ENCODE measurements at places on chromosomes 1 and 21.
A peak's percentile ranks its signal among the peaks of the same experiment; 100 is the strongest.

- ATAC-seq, result no peak
Observed at GRCh38 chr1:6464514-6464836, 1.5 kb downstream of the TNFRSF25 start.

- ATAC-seq, result peak; percentile 61
Observed at GRCh38 chr1:175174309-175175102, 18.1 kb downstream of the KIAA0040 start.

GRCh38 chr1:59903141-59903754 is 23.3 kb downstream of the CYP2J2 start:
- ATAC-seq, result no peak

GRCh38 chr1:201721082-201722049 is 107.6 kb upstream of the IPO9 start:
- no peak for ATAC-seq

DNA sequence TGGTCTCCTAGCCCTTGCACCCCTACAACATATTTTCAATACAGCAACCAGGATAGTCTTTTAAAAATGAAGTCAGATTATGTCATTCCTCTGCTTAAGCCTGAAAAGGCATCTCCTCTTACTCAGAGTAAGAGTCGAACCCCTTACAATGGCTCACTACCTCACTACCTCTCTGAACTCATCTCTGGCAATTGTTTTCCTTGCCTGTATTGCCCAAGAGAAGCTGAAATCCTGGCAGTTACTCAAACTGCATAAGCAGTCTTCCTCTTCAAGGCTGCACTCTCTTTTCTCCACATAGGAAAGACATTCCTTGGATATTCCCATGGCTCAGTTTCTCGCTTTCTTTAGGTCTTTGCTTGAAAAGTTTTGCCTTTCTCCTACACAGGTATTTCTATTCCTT is 22.7 kb downstream of the CLDN8 start:
- ATAC-seq, result no peak

GRCh38 chr1:228810878-228811711 is 75.8 kb downstream of the RHOU start:
- no peak for ATAC-seq

- no peak for ATAC-seq
Observed at GRCh38 chr1:201602413-201603265, 63.7 kb downstream of the NAV1 start.

DNA sequence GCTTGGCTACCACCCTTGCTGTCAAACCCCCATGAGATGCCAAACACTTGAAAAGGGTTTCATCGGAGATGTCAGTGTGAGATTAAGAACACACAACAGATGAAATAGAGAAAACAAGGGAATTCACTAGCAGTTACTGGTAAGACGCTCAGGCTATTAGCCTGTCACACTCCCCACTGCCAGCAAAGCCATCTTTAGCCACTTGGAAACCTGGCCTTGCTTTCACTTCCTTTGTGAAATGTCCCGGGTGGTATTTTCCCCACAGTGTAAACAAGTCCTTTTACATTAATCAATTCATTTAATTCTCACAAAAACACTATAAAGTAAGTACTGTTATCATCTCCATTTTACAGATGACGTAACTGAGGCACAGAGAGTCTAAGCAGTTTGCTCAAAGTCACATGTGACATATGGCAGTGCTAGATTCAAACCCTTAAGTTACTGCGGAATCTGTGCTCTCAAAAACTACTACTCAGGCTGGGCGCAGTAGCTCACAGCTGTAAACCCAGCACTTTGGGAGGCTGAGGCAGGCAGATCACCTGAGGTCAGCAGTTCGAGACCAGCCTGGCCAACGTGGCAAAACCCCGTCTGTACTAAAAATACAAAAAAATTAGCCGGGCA is 32.7 kb upstream of the KHDRBS1 start:
- no peak for ATAC-seq

DNA sequence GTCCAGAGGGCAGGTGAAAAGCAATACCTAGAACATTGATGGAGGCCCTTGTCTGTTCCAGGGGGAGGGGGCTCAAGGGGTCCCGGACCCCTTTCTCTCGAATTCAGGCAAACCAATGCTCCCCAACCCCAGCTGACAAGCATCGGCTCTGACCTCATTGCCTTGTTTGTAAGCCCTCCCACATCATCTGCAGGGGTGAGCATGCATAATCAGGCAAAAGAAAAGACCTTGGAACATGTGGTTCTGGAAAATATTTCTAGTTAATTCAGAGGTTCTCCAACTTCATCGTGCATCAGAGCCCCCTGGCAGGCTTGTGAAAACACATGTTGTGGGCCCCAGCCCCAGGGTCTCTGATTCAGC is 231.3 kb downstream of the TOMM20 start:
- ATAC-seq, result no peak

DNA sequence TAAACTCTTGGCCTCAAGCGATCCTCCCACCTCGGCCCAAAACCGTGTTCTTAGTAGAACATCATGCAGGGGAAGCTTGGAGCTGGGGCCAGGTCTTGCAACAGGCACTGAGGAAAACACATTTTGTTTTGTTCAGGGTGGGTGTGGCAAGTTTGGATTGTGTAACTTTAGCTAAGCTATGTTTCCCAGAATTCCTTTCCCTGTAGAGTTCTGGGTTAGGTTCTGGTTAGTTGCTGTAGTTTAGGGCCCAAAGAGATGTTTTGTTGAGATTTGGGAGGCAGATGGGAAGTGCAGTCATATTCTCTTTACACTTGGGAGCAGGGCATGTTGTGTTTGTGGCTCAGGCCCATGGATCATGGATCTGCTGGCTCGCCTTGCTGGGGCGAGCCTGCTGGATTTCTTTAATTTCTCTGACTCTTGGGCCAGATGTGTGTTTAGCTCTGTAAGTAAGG is 24.0 kb downstream of the PLA2G5 start:
- ATAC-seq, result no peak

DNA sequence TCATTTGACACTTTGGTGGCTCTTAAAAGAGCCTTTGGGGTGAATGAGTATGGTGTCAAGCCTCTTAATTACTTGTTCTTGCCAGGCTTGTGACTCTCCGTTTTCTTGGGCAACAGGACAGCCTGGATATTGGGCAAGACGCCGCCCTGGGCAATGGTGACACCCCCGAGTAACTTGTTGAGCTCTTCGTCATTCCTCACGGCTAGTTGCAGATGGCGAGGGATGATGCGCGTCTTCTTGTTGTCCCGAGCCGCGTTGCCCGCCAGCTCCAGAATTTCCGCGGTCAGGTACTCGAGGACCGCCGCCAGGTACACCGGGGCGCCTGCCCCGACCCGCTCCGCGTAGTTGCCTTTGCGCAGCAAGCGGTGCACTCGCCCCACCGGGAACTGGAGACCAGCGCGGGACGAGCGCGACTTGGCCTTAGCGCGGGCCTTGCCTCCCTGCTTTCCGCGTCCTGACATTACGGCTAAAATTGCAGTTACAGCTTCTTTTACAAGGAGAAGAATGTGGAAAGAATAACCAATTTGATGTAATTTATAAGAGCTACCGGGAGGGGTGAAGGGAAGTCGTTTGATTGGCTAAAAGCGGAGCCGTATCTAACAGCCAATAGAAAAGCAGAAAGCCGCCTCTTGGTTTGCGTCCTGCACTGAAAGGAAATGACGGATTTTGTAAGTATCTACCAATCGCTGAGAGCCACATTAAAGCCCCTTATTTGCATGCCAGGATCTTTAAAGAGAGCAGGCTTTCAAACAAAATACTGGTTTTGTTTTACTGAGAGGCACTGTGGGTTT is 11.7 kb upstream of the BOLA1 start:
- peak; percentile 70 for ATAC-seq

- ATAC-seq, result peak; percentile 76
Observed at GRCh38 chr1:194295685-194296084, 1109.3 kb upstream of the B3GALT2 start.

GRCh38 chr21:46182548-46183336 is 1.5 kb downstream of the SPATC1L start:
- no peak for ATAC-seq

DNA sequence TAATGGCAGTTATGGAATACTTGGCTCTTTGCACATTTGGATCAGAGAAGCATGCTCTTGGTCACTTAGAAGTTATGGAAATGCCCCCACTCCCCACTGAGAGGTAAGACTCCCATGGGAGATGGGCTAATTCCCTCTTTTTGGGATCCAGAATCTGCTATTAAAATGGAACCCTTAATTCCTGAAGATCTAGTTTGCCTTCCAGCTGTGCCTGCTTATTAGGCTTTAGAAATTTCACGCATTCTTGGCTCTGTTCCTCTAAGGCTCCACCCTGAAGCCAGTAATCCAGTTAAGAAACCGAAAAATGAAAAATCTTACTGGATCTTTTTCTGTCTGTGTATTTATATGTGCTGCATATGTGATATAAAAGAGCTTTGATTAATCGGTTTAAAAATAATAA is 76.7 kb downstream of the USH2A start:
- ATAC-seq, result no peak

DNA sequence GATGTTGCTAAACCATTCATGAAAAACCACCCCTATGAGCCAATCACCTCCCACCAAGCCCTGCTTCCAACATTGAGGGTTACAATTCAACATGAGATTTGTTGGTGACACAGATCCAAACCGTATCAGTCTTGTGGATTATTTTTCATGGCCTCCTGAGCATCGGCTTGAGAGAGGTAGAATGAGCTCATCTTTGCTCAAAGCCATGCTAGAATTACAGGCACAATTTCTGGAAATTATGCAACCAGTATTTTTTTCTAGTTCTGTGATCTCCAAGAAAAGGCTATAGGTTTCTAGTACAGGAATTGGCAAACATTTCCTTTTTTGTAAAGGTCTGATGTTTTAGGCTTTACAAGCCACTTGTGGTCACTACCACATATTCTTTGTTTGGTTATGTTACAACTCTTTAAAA is 219.4 kb downstream of the DUSP10 start:
- no peak for ATAC-seq

DNA sequence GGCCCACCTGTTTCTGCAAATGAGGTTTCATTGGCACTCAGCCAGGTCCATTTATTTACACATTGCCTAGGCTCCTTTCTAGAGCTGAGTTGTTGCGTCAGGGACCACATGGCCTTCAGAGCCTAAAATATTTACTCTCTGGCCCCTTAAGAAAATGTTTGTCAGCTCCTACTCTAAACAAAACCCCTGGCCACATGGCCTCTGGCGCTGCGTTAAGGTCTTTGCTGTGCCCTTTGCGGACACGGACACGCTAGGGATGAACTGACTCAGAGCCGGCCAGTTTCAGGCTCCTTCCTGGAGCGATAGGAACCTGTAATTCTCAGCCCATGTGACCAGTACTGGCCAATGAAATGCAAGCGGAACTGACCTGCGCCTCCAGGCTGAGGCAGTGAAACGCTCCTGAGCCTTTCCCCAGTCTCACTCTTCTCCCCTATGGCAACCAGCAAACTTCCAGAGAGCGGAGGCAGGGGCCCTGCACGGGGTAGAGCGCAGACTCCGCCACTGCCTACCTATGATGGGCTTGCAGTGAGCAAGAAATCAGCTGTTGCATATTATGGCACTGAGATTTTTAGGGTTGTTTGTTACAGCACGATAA is 160.3 kb downstream of the ETS2 start:
- no peak for ATAC-seq

DNA sequence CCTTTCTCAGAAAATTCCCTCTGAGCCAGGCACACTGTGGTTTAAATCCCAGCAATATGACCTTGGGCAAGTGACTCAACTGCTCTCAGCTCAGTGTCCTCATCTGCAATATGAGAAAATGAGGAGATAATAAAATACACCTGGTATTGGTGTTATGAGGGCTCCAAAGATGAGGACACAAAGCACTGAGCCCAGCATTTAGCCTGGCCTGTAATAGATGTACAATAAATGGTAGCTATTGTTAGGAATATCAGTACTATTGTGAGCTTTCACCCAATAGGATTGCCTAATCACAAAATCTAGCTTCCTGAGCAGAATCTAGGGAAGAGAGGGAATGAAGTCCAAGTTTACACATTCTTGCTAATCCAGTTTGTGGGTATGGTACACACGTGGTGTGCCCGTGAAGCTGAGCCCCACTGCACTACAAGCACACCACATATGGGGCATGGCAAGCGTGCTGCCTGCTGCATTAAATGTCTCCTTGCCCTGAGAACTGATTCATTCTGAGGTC is 24.3 kb upstream of the SLC30A1 start:
- no peak for ATAC-seq

DNA sequence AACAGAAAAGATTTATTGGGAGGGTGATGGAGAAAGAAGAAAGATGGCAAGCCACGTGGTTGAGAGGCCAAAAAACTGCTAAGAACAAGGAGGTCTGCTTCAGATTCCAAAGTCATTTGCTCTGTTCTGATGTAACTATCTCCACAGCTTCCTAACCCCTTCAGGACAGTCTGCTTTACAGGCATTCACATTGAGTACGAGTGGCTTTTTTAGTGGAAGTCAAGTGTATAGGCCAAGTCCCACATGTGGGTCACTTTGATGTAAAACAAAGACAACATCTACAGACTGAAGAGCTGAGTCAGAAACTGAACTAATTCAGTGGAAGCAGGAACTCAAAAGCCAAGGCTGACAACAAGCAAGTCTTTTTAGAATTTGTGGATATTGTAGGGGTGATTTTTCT is 128.7 kb upstream of the F3 start:
- ATAC-seq, result no peak

- no peak for ATAC-seq
Observed at GRCh38 chr1:10776190-10776905, 20.1 kb downstream of the CASZ1 start.

GRCh38 chr21:45906196-45906805 is 75.3 kb upstream of the COL6A1 start:
- no peak for ATAC-seq

DNA sequence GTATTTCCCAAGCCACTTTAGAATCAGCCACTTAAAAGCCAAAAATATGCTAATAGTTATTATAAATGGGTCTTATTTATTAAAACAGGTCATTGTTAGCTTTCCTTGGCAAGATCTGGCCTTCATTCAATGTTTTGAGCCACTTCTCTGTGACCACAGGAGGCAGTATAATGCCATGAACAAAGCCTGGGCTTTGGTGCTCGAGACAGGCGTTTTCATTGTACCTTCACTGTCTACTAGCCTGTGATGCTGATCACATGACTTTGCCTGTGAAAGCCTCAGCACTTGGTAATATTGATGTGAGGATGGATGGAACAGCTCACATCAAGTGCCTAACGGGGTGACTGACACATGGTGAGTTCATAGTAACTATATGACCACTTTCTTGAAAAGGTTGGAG is 217.0 kb downstream of the RWDD3 start:
- ATAC-seq, result no peak

DNA sequence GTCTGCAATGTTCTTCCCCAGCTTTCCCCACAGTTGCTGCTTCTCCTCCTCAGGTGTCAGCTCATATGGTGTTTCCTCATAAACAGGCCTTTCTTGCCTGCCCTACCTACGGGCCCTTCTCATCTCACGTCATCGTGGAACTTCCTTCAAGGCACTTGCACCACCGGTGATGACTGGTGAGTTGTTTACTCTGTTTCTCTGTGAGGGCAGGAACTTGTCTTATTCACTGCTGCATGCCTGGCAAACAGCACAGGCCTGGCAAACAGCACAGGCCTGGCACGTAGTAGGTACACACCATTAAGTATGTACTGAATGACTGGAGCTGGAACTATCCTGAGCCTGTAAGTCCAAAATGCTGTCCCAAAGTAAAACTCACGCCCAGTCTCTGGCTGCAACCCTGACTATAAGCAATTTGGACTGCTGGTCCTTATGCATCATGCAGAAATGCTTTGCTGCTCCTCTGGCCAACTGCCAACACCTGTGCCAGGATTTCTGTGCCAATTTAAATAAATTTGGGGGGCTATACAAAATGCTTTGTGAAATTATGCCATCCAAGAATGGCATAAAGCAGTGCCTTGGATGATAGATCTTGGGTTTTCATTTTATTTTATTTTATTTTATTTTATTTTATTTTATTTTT is 25.7 kb downstream of the STK40 start:
- ATAC-seq, result peak; percentile 76
